GM20000 (cell line): ENCODE measurements at places on chromosomes 2 and 18.
A peak's percentile ranks its signal among the peaks of the same experiment; 100 is the strongest.

GRCh38 chr2:235551965-235552364, 58.1 kb downstream of the AGAP1 start:
- no peak for DNase-seq

DNA sequence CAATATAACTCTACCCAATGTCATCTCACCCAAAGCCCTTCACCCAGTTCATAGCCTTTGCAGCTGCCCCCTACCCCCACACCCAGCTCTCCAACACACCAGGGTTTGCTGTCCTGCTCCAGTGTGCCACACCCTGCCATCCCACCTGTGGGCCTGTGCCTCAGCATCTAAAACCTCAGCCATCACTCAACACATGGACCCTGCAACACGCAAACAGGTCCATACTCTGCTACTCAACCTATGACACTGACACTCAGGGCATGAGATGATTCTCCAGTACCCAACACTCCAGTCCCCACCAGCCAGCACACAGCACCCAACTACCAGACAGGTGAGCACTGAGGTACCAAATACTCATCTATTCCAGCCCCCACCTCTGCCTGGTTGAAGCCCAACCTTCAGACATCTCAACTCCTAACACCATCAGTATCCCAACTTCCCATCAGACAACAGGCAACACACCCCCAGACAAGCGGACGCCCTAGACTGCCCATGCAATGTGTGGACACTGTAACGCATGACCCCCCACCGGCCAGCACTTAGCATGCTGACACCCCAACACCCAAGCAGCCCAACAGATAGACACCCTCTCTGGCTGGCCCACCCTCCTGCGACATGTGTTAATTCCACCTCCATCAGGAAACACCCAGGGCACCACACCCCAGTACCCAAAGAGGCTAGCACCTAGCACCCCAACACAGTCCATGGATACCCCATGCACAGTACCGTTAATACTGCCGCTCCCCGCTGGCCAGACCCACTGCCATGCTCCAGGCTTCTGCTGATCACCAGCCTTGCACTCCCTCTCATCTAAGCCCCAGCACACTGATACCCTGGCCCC, 25.0 kb downstream of the ZAP70 start:
- DNase-seq = no peak

- no peak for DNase-seq
These were observed 172.8 kb downstream of the MGAT5 start for GRCh38 chr2:134426721-134427120.

GRCh38 chr18:27143580-27144287, 41.4 kb downstream of the CHST9 start:
- no peak for DNase-seq

DNA sequence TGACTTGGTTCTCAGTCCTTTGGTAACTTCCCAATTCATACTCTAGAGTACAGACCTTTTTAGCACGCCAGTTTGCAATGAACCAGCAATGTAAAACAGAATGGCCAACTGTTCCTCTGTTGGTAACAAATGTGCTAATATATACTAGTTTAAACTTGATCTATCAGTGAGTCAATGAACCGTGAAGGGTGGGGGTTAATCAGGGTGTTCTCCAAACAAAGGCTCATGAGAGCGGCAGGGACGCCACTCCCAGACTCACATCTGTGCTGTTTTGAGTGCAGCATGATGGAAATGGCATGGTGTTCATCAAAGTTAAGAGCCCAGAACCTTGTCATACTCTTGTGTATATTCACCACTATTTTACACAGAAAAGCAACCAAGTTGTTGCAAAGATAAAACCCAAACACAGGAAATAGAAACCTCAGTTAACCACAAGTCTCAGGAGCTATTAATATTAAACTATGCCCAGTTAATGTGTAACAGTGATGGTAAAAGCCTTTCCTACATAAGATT, 70.3 kb downstream of the CERKL start:
- DNase-seq = peak; percentile 23

- DNase-seq = no peak
These were observed 22.8 kb downstream of the TNS1 start for GRCh38 chr2:217980036-217980435.

- DNase-seq = no peak
These were observed 10.4 kb upstream of the NPAS2 start for GRCh38 chr2:100809506-100809905.
